ENCODE measurements at places on chromosomes 11 and 22.

DNA sequence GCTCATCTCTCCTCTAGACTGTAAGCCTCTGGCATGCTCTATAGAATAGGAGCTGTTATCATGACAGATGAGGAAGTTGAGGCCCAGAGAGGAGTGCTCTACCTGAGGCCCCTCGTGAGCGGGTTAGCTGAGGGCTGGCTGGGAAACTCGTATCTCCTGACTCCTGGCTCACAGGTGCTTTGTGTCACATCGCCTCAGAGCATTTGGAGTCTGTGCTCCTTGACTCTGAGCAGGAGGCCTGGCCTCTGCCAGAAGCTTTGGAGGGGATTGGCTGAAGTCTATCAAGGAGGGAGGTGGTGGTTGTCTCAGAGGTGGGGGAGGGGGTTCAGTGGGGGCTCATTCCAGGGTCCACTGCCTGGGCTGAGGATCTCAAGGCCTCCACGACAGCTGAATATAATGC is 7.4 kb downstream of the KCNC1 start:
- DNase-seq: no peak

- no peak for DNase-seq
These were observed 27.2 kb upstream of the GLYATL1 start for GRCh38 chr11:58912124-58912523.

GRCh38 chr22:49672014-49672516 is 155.6 kb downstream of the BRD1 start:
- DNase-seq: no peak

- DNase-seq: peak; percentile 84
These were observed 651 bp upstream of the ARL2 start for GRCh38 chr11:65013130-65013887.

- no peak for DNase-seq
These were observed 62.6 kb downstream of the BUD13 start for GRCh38 chr11:116710001-116710674.

DNA sequence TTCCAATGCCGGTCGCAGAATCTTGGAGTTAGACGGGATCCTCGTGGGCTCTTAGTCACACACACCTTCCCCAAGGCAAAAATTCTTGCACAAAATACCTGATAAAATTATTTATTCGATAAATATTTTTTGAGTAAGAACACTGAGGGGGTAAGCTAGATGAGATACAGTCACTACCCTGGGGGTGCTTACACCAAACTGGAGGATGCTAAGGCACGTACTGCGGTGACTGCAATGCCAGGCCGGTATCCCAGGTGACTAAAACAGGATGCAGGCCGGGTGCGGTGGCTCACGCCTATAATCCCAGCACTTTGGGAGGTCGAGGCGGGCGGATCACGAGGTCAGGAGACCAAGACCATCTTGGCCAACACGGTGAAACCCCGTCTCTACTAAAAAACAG is 1.7 kb upstream of the MRTFA start:
- no peak for DNase-seq

GRCh38 chr11:121194731-121195596 is 93.9 kb downstream of the TECTA start:
- peak; percentile 57 for DNase-seq

DNA sequence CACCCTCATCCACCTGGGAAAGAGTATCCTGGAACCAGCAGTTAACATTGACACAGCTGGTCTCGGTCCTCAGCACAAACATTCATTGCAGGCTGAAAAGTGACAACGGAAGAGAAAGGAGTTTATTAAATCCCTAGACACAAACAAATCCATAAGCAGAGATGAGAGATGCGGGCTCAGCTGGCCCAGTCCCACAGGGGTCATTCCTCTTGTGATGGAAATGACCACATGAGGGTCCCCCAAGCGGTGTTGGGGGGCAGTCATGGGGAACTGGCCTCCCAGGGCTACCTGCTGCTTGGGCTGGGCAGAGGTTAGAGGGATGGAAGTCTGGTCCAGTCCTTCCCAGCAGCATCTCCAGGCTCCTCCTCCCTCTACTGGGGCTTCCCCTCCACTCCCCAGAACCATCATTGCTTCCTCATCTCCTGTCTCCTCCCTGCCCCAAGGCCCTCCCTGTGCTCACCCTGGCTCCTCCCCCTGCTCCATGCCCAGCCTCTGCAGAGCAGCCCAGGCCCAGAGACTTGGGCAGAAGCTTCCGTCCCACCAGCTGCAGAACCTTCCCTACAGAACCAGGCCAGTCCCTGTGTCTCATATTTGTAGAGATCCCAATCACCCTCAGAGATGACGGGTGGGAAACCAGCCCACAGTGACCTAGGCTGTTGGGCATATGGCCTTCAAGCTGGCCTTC is 5.4 kb upstream of the IGLL5 start:
- no peak for DNase-seq

DNA sequence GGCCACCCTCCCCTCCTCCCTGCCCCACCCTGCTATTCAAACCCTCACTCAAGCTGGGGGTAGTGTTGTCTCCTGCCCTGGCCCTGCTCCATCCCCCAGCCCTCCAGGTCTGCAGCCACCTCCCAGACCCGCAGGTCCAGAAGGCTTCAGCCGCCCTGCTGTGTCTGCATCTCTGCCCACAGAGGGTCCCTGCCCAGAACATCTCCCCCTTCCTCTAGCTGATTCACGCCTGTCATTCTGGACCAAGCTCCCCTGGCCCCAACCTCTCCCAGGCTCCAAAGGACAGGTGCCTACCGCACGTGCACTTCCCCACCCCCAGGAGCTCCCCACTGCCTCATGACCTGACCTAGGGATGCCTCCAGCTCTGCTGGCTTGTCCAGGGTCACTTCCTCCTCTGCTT is 16.0 kb upstream of the SHISAL1 start:
- no peak for DNase-seq

GRCh38 chr11:111913031-111913861 is 712 bp downstream of the HSPB2 start:
- peak; percentile 49 for DNase-seq

DNA sequence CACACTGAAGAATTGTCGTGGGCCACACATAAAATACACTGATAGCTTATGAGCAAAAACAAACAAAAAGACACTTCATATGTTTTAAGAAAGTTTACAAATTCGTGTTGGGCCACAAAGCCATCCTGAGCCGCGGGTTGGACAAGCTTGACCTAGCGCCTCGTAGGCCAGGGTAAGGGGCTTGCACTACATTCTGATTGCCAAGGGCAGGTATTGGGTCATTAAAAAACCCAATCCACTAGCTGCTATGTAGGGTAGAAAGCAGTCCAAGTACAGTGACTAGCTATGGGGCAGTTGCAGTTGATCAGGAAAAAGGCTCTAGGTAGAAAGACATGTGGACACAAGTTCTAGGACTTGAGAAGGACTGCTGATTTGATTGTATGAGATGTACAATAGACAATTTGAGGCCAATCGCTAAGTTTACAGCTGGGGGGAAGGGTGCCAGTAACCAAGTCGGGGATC is 14.0 kb downstream of the KDELR3 start:
- no peak for DNase-seq

DNA sequence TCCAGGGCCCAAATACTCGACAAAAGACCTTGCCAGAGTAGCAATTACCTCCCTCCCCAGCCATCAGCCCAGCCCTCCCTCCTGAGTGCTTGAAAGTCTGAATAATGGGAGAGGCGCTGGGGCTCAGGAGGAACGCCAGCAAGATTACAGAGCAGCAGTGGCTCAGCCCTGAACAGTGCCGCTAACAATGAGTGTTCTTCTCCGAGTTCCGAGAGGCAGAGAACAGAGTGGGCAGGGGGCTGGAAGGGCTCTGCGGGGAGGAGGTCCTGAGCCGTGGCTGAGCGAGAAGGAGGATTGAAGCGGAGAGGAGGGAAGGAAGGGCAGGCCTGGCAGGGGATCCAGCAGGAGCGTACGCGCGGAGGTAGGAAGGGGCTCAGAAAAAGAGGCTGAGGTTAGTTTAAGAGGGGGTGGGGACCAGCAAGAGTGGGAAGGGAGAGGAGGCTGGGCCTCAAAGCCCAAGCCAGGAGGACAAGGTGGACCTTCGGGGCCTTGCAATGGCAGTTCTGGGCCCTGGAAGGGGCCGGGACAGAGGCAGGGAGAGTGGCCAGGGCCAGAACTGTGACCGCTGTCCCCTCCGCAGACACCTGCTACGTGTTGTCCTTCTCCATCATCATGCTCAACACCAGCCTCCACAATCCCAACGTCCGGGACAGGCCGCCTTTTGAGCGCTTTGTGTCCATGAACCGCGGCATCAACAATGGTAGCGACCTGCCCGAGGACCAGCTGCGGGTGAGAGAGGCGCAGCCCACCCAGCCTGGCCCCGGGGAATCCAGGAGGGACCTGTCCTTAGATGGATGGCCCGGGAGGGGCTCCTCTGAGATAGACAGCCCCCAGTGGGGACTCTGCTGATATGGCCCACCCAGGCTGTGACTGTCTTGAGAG is 20.6 kb downstream of the CYTH4 start:
- DNase-seq: no peak

GRCh38 chr11:65293909-65294381 is 20.7 kb upstream of the CDC42EP2 start:
- DNase-seq: no peak

GRCh38 chr11:126304457-126305075 is 706 bp downstream of the DCPS start:
- no peak for DNase-seq

DNA sequence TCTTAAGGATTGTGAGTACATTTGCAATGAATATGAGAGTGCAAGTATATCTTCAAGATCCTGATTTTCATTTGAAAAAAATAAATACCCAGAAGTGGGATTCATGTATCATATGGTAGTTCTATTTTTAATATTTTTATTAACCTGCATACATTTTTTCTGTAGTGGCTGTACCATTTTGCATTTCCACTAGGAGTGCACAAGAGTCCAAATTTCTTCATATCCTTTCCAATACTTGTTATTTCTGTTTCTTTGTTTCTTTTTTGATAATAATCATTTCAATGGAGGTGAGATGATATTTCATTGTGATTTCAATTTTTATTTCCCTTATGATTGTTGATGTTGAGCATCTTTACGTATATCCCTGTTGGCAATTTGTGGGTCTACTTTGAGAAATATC is 759.8 kb upstream of the CNTN5 start:
- no peak for DNase-seq

DNA sequence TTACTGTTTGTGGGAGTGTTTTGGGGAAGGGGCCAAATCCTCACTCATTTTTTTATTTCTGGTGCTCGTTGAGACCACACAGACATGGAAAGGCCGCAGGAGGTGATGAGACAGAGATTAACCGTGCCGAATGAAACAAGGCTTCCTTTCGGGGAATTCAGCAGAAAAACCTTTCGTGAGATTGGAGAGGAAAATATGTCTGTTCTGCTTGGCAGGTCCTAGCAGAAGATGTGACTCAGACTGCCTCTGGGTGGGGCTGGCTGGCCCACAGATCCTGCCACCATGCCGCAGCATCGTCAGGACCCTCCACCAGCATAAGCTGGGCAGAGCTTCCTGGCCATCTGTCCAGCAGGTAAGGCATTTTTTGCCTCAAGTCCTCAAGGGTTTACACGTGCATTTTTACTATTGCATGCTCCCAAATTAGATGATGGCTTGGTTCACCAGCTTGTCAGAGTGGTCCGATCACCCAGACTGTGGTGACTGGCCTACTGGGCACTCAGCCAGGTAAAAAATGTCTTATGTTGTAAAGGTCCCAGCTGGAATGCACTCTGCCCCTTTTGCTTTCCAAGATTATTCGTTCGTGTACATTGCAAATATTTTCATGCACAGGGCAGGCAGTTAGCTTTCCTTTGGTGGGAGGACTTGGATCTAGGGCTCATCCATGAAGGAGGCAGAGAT is 1.5 kb downstream of the DDB2 start:
- peak; percentile 88 for DNase-seq
